Common myeloid progenitor, CD34-positive (primary cell): ENCODE measurements at places on chromosomes 2 and 18.

GRCh38 chr2:150997702-150998440, 263.8 kb downstream of the RBM43 start:
- no peak for DNase-seq

- DNase-seq, result no peak
These were observed 122.9 kb upstream of the ZEB2 start for GRCh38 chr2:144642856-144643255.

GRCh38 chr2:28678944-28679343, 72.7 kb upstream of the PPP1CB start:
- no peak for DNase-seq

GRCh38 chr2:188813315-188813714, 160.9 kb upstream of the COL3A1 start:
- no peak for DNase-seq

DNA sequence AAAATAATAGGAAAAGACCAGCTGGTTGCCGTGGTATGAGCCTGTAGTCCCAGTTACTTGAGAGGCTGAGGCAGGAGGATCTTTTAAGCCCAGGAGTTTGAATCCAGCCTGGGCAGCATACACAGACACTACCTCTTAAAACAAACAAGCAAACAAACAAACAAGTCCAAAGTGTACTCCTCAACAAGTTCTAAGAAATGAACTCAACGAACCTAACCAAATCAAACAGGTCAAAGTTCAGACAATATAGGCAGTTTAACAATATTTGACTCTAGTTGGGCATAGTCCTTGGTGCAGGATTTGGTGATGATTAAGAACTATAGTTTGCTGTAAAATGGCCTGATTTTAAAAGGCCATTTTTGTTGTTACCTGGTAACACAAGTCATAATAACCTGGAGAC, 41.9 kb upstream of the RHOB start:
- no peak for DNase-seq

- DNase-seq, result no peak
These were observed 43.9 kb downstream of the FOSL2 start for GRCh38 chr2:28436525-28437051.

GRCh38 chr2:182361477-182361876, 65.4 kb downstream of the PDE1A start:
- no peak for DNase-seq

DNA sequence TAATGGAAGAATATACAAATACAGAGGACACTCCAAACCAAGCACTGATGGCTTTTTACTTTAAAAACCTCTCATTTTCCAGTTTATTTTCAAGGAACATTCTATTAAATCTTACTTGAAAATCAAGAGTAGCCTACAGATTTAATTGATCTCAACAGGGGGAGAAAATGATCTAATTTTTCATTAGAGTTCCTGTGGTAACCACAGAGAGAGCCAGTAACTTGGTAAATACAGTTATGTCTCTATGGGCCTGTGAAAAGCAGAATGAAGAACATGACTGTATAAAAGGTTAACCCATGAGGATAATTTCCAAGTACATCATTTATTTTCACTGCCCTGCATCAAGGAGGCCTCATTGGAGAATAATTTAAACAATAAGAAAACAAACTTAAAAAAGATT, 39.8 kb upstream of the ITPRID2 start:
- DNase-seq, result peak; percentile 10

GRCh38 chr2:151067658-151068369, 193.8 kb downstream of the RBM43 start:
- DNase-seq, result no peak

GRCh38 chr2:72934683-72935610, 17.6 kb downstream of the EMX1 start:
- no peak for DNase-seq

DNA sequence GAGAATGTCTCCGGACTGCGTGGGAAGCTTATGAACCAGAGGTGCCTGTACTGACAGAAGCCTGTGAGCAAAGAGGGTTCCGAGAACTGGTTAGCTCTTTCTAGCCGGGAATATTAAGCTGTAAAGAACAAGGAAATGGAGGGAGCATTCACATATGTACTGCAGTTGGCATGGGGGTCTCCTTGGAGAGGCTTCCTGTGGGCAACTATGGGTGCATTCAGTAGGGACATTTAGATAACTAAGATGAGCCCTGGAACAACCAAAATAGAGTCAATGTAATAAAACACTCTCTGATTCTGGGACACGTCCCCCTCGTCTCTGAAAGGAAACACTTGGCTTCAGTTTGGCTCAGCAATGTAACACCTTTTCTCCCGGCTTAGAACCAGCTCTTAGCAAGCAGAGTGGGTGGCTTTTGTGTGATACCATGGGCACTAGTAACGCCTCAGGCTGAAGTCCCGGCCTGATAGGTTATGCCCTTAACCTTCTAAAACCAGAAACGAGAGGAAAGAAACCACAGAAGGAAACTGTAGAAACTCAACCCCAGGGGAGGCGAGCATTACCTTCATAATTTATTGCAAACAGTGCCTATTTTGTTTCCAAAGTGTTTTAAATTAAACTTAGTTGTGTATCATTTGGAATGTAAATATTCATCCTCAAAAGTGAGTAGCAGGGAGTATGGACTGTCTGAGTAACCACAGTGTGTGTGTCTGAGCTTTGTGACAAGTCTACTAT, 48.8 kb upstream of the LPIN2 start:
- peak; percentile 35 for DNase-seq

DNA sequence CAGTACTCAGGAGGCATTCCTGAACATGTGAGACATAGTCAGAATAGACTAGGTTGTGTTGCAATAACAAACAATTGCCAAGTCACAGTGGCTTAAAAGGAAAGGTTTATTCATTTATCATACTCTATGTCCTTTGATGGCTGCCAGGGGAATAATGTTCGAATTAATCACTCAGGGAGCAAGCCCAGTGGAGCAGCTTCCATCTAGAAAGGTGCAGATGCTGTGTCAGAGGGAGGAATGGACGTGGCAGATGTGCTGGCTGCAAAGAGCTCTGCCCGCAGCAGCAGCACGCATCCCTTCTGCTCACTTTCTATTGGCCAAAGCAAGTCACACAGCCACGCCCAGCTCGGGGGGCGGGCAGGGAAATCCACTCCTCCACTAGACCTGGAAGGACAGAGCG, 105.9 kb upstream of the AQP4 start:
- DNase-seq, result no peak

- no peak for DNase-seq
These were observed 3.6 kb downstream of the GALNT3 start for GRCh38 chr2:165790466-165790865.

GRCh38 chr2:201128933-201129505, 13.1 kb downstream of the CFLAR start:
- no peak for DNase-seq

DNA sequence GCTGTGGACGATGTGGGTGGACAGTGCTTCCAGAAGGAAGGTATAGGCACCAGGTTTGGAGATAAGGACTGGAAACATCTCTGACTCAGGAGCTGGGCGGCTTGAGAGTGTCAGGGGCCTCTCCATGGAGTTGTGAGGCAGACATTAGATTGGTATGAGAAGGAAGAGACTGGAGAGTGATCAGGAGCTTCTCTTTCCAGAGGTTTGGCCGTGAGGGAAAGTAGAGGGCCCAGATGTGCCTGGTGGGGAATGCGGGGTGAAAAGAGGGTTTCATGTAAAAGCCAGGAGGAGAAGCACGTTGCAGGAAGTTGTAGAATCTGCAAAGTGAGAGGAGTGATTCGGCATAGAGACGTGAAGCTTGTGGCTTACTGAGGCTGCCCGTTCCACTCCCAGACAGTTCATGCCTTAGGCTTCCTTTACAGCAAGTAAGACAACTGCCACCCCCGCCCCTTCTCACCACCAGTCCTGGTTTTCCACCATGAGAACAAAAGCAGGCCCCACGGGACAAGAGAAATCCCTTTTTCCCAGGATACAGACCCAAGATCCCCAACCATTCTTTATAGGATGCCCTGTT, 166.3 kb upstream of the HDAC4 start:
- no peak for DNase-seq

- DNase-seq, result no peak
These were observed 59.2 kb upstream of the MAP3K20 start for GRCh38 chr2:173016451-173016850.

DNA sequence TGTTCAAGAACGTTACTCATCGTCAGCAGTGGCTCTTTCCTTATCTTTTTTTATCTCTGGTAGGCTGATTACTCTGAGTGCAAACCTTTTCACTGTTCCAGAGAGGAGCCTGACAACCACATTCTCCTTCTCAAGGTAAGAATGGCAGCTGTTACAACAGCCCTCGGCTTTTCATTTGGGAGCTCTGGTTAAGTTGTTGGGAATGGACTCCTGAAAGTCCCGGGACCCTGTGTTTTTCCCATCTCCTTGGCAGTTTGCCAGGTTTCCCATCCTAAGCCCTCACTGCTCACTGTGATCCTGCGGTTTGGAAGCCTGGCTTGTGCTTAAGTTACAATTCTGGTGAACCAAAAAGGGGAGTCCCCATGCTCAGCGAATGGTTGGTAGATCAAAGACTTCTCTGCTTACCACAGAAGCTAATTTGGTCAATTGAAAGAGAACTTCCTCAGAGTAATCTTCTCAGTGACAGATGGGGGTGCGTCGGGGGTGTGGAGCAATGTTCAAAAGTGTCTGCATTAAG, 122.3 kb downstream of the LYPD6B start:
- DNase-seq, result peak; percentile 79

DNA sequence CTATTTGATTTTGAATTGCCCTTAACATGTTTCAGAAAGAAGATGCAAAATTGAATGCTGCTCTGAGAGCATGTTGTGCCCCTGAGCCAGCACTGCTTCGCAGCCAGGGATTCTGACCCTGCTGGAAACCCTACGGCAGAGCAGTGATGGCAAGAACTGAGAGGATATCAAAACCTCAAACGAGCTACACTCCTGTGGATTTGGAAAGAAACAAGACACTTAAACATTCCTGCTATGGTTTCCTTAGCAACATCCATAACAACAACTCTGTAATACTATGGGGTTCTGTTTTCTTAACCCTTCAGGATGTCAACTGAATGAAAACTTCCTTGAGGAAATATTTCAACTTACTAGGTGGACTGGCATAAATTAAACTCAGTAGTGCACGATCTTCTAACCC, 649.1 kb downstream of the NYAP2 start:
- no peak for DNase-seq

DNA sequence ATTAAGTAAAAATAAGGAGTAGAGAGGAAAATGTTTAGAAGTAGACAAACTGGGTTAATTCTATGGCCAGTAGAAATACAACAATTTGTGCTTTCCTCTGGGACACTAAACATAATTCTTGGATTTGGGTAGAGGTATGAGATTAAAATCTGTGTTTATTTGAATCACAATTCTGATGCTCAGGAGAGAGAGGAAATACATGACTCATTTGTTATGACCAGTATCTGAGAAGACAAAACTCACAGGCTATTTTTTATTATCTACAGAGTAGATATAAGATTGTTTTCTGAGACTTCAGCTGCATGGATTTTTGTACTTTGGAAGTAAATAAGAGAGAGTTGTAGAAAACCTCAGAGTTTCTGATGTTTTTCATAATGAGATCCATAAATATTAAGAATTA, 315.7 kb upstream of the CWC22 start:
- no peak for DNase-seq

DNA sequence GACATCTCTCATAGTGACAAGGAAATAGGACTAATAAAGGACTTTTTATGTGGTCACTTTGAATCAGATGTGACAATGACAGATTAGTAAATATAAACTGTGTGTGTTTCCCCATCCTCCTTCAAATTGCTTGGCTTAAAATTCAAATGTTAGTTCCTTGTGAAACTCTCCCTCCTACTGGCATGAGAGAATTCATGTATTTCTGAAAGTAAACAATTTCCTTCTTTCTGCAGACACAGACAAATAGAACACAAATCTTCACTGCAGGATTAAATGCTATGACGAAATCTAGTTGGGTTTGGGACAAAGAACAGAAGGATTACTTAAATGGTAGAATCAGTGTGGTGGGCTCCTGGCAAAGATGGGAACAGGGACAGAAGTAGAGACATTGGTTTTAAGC, 328.7 kb upstream of the FAM98A start:
- DNase-seq, result no peak

DNA sequence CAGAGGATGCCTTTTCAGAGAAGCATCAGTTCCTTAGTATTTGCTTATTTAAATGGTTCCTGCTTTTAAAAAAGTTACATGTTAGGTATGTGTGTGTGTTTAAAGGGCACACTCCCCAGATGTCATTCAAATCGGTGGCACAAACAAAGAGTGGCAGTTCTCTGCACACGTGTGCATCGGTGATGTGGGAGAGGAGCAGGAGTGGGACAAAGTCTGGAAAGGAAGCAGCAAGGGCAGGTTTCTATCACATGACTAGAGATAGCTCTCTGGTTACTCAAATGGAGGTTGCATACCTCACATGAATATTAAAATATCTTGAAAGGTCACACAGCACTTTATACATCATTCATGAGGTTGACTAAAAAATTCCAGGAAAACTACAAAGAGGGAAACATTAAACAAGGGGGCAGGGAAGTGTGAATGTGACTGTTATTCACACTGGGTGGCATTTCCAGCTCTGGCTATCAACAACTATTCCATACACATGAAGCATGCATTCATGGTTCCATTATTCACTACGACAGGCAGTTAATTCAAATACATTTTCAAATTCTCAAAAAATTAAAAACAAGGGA, 64.7 kb downstream of the SEPTIN10 start:
- no peak for DNase-seq

DNA sequence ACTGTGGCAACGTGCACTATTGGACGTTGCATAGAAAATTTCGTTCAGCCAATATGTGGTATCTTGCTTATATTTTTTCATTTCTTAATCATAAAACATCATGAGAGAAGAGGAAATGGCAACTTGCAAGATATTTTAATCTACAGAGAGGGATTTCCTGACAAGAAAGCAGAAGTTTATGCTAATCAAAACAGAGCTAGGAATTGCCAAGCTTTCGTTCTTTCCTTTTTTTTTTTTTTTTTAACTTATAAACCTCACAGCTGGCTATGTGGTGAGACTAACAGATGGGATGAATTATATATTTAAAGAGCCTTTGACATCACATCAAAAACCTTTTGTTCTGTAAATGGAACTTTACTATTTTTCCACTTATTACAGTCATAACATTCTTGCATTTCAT, 1136.9 kb upstream of the TMEFF2 start:
- DNase-seq, result peak; percentile 84

GRCh38 chr2:37916512-37917082, 8.5 kb upstream of the RMDN2 start:
- no peak for DNase-seq
